ENCODE measurements at places on chromosomes 16 and 17.

DNA sequence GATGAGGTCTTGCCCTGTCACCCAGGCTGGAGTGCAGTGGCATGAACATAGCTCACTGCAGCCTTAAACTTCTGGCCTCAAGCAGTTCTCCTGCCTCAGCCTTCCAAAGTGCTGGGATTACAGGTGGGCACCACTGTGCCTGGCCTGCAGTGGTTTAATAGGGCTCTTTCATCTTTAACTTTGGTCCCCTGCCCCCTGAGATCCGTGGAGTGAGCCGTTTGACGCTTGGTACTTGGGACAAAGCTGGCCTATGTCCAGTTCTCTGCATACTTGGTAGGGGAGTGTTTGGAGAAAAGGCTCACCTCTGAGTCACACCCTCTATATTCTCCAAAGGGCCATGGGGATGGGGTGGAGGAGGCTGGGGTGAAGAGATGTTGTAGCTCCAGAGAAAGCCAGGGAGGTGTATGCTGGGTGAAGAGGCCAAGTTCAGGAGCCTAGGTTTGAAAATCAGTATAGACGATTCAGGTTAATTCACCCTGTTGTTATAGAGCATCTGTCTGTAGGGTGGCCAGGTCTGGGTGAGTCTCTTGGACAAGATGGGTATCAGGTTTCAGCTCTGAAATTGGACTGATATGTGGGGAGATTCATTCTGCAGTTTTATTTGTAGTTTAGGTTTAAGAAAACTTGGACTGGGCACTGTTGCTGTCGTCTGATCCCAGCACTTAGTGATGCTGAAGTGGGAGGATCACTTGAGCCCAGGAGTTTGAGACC, 17.6 kb downstream of the ABCC1 start:
- DNase-seq, result no peak

- DNase-seq, result no peak
Observed at GRCh38 chr16:51151961-51152663, 1.0 kb upstream of the SALL1 start.

DNA sequence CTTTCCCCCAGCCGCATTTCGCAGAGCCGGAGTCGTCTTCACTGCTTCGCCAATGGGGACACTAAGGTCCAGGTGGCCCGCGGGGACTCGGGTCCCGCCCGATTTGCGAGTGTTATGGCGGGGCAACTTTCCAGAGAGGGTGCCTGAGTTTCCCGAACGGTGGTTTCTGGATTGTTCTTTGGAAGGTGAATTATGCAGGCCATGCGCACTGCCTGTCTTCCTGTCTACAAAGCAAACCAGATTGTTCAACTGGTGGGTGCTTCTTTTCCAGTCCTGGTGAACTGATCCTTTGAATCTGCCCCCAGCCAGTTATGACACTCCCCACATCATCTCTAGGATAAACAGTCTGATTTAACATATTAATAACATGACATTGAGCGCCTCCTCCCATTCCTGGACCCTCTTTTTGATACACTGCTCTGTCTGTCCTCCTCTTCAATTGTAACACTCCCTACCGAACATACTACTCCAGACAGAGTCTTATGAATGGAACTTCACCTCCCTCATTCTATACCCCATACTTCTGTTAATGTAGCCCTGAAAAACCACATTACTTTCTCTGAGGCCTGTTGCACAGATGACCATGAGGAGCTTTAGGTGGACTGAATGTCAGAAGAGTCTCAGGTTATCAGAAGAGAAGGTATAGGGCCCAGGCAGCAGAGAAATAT, 159.0 kb downstream of the RAB11FIP4 start:
- no peak for DNase-seq

DNA sequence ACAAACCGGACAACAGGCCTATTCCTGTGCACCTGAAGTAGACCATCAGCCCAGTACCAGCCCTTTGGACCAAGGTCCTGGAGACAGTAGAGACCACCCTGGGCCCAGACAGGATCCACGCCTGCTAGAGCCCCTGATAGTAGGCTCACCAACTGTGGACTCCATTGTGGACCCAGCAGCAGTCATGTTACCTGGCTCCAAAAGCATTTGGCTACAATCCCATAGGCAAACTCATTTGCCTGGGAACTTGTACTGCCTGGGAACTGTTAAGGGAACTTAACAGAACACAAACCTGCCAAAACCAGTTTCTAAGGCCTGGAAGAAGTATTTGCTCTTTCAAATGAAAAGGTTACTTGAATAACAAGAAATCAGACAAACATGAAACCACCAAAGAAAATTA, 10.0 kb upstream of the ACSM1 start:
- DNase-seq, result no peak

- no peak for DNase-seq
Observed at GRCh38 chr16:83776944-83777343, 30.8 kb upstream of the HSBP1 start.

- no peak for DNase-seq
Observed at GRCh38 chr17:61323909-61324868, 75.5 kb upstream of the TBX2 start.

GRCh38 chr17:418421-418751, 65.8 kb upstream of the RPH3AL start:
- DNase-seq, result no peak

- no peak for DNase-seq
Observed at GRCh38 chr16:24976061-24976779, 38.9 kb downstream of the ARHGAP17 start.

GRCh38 chr17:41823141-41823524, 10.3 kb downstream of the FKBP10 start:
- no peak for DNase-seq

- DNase-seq, result no peak
Observed at GRCh38 chr16:24728011-24728410, 1.4 kb upstream of the TNRC6A start.

DNA sequence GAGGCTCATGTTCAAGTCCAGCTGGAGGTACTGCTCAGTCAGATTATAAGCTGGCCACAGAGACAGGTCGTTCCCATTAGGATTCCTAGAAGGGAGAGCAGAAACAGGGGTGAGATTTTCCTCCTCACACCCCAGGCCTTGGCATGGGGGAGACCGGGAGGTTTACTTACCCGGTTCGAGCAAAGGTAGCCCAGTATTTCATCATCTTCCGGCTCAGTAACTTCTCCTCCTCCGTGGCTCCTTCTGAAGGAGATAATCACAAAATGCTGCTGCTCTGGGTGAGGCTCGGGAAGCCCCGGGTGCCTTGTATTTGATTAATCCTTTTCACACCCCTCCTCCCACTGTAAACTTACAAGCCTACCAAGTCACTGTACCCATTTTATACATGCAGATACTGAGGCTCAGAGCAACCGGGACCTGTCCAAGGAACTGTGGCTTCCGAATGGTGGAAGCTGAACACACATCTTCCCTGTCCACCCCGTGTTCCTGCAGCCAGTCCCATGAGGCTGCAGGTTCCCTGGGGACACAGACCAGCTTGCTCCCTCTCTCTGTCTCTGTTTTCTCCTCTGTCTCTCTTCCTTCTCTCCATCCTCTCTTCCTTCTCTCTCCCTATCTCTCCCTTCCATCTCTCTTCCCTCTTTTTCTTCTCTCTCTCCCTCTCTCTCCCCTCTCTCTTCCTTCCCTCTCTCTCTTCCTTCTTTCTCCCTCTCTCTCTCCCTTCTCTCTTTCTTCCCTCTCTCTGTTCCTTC, 13.9 kb upstream of the CES1 start:
- no peak for DNase-seq

DNA sequence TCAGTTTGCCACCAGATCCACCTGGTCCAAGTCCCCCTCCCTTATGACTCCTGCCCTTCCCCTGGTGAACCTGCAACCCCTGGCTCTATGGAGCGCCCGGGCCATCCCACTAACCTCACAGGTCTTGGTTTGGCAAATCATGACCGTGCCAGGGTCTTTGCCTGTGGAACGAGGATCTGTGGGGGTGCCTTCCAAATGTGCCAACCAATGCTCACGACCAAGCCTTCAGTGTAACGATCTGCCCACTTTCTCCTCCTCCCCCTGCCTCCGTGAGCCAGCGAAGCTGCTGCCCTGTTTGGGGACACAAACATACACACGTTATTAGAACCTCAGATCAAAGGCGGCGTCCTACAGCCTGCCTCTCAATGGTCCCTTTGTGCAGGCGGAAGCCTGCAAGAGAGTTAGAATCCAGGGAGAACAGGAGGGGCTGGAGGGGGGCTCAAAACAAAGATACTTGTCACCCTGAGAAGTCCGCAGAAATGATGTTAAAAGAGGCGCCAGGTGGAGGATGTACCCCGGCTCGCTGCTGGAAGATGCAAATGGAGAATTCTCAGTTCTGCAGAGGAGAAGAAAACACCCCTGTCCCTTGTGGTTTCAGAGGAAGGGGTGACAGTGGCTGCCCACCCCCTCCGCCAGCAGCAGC, 9.0 kb upstream of the NKD1 start:
- no peak for DNase-seq

DNA sequence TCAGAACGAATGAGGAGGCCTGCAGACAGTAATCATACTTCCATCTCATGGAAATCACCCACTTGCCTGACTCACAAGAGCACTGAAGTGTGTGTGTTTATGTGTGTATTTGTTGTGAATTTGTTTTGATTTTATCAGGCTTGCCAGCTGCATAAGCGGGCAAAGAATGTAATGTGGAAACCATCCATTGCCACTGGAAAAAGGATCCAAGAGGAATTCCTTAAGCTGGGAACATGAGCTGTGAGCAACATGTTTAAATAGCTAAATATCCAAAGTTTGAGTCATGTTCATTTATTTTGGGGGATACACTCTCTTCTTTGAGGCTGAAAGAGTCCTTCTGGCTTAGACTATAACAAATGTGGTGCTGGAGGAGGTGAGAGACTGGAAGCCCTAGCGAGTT, 198.4 kb upstream of the TBX2 start:
- DNase-seq, result no peak

DNA sequence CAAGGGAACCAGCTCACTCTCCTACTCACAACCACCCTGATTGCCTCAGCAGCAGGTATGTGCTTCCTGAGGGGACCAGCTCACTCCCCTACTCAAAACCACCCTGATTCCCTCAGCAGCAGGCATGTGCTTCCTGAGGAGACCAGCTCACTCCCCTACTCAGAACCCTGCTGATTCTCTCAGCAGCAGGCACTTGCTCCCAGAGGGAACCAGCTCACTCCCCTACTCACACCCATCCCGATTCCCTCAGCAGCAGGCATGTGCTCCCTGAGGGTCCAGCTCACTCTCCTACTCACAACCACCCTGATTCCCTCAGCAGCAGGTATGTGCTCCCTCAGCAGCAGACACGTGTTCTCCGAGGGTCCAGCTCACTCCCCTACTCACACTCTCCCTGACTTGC, 26.1 kb upstream of the COG7 start:
- no peak for DNase-seq

GRCh38 chr16:67466581-67466980, 14.4 kb downstream of the ATP6V0D1 start:
- no peak for DNase-seq

- no peak for DNase-seq
Observed at GRCh38 chr16:2902337-2903130, 9.2 kb upstream of the FLYWCH1 start.

DNA sequence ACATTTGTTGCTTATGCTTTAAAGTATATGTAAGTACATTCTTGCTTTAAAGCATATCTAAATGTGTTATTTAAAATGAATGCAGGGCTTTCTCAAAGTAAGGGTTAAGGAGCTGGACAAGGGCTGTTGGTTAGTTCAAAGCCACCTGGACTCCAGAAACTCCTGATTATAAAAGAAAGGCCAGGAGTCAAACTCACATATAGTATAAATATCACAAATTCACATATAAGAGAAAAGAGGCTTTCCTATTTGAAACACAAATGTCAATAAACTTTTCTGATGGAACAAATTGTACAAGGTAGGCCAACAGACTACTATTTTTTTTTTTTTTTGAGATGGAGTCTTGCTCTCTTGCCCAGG, 84.5 kb upstream of the CORO6 start:
- no peak for DNase-seq

DNA sequence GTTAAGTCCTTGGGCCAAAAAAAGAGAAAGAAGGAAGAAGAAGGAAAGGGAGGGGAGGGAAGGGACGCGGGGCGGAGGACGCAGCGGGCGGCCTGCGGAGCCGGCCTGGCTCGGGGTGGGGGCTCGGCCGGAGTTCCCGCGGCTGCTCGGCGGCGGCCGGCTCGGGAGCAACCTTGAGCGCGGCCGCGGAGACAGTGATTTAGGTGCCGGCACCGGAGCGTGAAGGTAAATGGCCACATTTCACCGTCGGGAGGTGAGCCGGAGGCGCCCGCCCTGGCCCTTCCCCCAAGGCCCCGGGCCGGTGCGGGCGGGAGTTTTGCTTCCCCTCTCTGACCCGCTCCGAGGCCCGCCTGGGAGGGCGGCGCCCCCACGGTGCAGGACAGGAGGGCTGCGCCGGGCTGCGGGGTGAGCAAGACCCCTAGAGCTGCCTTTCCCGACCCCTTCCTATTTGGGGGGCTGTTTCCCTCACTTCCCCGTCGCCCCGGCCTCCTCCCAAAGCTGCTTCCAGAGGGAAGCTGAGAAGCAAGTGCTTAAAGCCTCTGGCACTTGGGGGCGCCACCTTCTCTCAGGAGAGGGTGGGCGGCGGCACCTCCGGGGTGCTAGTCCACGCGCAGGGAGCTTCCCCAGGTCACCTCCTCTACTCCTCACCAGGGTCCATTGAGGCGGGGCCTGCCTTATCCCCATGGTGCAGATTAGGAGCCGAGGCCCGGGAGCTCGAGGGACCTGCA, 56.5 kb downstream of the MRM1 start:
- DNase-seq, result no peak

GRCh38 chr16:26911436-26911835, 155.3 kb upstream of the C16orf82 start:
- DNase-seq, result no peak

GRCh38 chr16:28311913-28312312, 19.6 kb downstream of the SBK1 start:
- no peak for DNase-seq

DNA sequence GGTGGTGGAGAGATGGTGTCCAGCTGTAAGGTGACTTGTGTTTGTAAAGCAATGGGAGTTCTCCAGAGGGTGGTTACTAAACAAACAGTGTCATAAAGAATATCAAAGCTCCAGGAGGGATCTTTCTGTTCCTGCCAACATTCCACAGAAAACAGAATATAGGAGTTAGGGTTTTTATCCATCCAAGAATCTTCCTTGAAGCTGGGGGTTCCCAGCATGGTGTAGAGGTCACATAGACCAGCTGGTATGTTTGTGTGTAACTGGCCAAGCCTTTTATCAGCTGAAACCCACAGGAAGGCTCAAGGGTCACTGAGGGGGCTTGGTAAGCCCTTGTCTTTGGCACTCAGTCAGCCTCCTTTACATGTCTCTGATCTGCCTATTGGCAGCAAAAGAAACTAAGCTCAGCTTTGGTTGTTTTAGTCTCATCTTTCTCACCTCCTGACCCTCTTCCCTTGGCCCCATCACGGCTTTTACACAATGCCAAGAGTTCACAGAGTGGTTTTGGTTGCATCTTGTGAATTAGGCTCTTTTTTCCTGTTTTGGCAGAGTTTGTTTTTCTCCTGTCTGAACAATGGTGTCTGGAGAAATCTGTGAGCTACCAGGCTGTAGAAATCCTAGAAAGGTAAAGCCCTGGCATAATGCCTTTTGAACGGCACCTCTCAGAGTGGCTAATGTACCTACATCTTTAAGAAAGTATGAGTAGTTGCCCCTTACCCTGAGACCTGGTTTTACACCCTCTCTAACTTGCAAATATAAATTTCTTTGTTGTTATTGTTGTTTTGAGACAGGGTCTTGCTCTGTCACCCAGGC, 4.6 kb downstream of the CNTD1 start:
- DNase-seq, result no peak

Measured in activated T-cell treated with anti-CD3 and anti-CD28 coated beads for 4 hours (primary cell).